ENCODE measurements at places on chromosomes 16 and 17.

GRCh38 chr17:81563861-81564586 is 11.9 kb upstream of the FAAP100 start:
- H3K27ac ChIP-seq, result no peak overlapping the region
- no peaks in the 10 kb centered on the region for H3K4me1 ChIP-seq
- no peak for DNase-seq

DNA sequence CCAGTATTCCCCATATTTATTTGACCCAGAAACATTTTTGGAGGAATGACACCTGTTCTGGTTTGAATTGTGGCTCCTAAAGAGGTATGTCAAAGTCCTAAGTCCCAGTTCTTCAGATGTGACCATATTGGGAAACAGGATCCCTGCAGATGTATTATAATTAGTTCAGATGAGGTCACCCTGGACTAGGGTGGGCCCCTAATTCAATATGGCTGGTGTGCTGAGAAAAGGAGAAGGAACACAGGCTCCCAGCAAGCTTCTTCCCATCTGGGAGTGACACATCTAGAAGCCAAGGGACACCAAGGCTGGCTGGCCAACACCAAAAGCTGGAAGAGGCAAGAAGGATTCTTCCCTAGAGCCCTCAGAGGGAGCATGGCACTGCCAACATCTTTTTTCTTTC is 3.8 kb upstream of the GCSH start:
- H3K36me3 ChIP-seq, result no peaks in the 10 kb centered on the region
- DNase-seq, result no peak
- peaks cover 6% of the 10 kb centered on the region for H3K4me1 ChIP-seq
- H3K27me3 ChIP-seq, result peaks cover 9% of the 10 kb centered on the region
- no peak overlapping the region for H3K4me3 ChIP-seq
- no peak overlapping the region for H3K27ac ChIP-seq

DNA sequence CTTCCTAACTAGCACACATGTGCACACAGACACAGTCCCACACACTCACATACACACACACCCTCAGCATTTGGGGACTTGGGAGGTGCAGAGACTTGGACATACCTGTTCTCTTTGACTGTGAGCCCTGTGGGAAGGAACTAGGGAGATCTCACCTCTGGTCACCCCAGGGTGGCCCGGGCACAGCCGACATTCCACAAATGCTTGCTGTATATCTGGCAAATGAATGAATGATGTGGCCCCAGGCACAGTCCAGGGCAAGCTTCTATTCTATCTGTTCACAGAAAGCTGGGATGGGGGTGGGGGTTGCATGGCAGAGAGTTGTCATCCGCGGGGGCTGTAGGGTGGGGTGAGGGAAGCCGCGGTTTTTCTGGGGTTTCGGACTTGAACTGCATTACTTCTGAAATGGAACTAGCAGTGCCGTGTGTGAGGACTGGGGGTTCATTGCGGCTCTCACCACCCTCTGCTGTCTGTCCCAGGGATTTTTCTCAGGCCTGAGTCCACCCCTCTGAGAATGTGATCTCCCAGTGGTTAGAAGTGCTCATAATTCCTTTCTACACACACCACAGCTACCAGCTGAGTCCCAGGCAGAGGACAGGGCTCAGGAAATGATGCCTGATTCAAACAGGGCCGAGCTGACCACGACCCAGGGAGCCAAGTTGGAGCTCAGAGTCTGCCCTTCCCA is 3.3 kb upstream of the RIPOR1 start:
- peaks cover 5% of the 10 kb centered on the region for H3K36me3 ChIP-seq
- DNase-seq, result no peak
- H3K4me3 ChIP-seq, result no peak overlapping the region
- no peak overlapping the region for H3K27ac ChIP-seq

DNA sequence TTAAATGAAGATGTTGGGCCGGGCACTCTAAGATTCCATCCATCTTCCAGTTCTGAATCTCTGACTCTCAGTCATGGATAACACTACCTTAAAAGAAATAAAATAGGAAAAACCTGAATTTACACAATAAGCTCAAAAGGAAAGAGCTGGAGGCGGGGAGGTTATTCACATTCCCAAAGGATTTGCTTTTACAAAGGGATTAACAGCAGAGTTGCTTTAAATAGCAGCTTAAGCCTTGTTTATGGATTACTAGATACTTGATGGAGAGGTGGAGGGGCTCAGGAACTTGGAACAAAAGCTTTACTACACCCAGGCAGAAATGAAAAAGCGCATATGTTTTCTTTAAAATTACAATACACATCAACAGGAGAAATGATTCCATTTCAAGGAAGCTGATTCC is 84.5 kb downstream of the XYLT1 start:
- no peaks in the 10 kb centered on the region for H3K36me3 ChIP-seq
- no peak for DNase-seq
- peaks cover 73% of the 10 kb centered on the region for H3K4me1 ChIP-seq
- H3K4me3 ChIP-seq, result no peak overlapping the region

- no peaks in the 10 kb centered on the region for H3K4me1 ChIP-seq
- H3K27ac ChIP-seq, result no peak overlapping the region
- H3K27me3 ChIP-seq, result peaks cover 19% of the 10 kb centered on the region
- DNase-seq, result no peak
- no peak overlapping the region for H3K4me3 ChIP-seq
- H3K36me3 ChIP-seq, result no peaks in the 10 kb centered on the region
These were observed 220.1 kb upstream of the GSE1 start for GRCh38 chr16:85392756-85393673.

DNA sequence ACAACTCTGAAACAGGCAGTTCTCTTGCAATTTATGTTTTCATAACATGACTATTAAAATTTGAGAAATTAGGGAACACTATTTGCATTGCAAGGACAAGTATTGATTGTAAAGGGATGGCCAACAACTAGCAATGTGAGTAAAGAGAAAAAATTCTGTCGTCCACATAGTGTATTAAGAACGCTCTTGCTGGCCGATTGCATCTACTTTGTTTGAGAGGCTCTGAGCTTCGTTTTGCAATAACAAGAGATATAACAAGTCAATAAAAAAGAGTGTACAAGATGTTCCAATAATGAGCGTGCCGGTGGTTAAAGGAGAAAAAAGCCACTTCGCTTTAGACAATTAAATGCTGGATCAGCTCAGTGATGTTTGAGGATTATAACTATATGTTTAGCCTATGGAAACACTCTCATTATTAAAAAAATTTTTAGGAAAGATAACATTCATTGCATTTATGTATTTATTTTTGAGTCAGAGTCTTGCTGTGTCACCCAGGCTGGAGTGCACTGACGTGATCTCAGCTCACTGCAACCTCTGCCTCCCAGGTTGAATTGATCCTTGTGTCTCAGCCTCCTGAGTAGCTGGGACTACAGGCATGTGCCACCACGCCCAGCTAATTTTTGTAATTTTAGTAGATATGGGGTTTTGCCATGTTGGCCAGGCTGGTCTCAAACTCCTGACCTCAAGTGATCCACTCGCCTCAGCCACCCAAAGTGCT is 19.2 kb upstream of the TOM1L1 start:
- H3K27ac ChIP-seq, result no peak overlapping the region
- no peak overlapping the region for H3K4me3 ChIP-seq
- DNase-seq, result no peak

- peaks cover 79% of the 10 kb centered on the region for H3K27me3 ChIP-seq
- H3K27ac ChIP-seq, result no peak overlapping the region
- DNase-seq, result no peak
- H3K36me3 ChIP-seq, result no peaks in the 10 kb centered on the region
These were observed 38.8 kb upstream of the HOXB13 start for GRCh38 chr17:48767263-48767774.

DNA sequence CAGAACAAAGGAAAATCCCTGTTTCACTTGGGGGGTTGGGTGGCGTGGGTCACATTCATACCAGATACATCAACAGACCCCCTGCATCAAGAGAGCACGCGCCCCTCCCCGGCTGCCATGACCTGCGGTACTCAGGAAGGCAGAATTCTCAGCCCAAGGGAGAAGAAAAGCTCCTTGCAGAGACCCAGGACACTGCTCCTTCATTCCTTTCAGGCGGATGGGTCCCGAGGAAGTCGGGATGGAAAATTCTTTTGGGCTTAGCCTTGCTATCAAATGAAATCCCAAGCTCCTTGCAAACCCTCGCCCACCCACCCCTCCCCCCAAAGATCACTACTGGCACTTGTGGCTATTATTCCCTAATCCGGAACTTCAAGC is 40.6 kb downstream of the HIC1 start:
- H3K4me3 ChIP-seq, result no peak overlapping the region
- H3K4me1 ChIP-seq, result peaks cover 11% of the 10 kb centered on the region
- DNase-seq, result no peak
- no peaks in the 10 kb centered on the region for H3K27me3 ChIP-seq
- peaks cover 7% of the 10 kb centered on the region for H3K36me3 ChIP-seq
- peak overlapping the region; percentile 61 for H3K27ac ChIP-seq

DNA sequence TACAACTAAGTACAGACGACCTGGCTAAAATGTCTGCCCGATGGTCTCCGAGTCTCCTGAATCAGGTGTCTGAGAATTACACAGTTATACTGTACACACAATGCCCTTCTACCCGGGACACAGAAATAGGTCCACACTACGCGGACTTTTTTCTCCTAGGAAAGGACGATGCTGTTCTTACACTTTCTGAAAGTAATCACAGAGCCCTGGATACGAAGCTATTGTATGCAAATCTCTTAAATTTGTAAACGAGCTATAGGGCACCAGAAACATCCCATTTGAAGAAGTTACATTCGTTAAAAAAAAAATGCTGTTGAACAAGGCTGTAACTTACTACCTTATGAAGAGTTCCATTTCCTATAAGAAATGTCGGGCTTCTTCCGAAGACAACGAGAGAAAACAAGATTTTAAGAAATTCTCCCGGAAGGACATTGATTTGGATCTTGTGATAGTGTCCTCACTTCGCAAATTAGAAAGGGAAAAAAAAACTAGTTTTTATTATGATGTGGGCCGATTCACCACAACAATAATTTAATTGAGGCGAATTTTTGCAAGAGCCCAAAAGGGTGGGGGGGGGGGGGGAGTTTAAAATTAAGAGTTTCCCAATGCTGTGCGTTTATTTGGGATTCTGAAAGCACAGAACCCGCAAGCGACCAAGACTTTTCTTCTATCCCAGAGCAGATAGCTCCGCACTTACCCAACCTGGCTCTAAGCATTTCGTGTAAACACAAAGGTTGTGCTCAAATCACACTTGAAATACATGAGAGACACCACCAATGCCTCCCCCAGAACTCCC is 1.5 kb upstream of the SOX9 start:
- H3K36me3 ChIP-seq, result peaks cover 2% of the 10 kb centered on the region
- H3K4me1 ChIP-seq, result peaks cover 11% of the 10 kb centered on the region
- H3K4me3 ChIP-seq, result no peak overlapping the region
- H3K27me3 ChIP-seq, result peaks cover 78% of the 10 kb centered on the region
- no peak overlapping the region for H3K27ac ChIP-seq

DNA sequence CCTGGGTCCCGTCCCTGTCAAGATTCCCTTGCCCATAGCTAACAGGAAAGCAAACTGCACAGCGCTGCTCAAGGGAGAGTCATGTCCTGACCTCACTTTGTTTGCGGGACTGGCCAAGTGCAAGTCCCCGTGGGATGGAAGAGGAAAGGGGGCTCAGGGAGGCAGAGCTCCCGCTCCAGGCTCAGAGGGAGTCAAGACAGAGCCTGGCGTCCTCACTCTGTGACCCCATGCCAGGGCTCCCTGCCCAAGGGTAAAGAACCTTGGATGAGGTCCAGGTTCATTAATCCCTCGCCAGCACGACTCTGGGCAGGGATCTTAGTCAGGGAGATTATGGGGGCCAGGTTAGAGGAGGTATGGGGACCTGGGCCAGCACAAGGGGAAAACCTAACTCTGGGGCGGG is 51.5 kb upstream of the CBX4 start:
- peaks cover 65% of the 10 kb centered on the region for H3K27me3 ChIP-seq
- H3K4me3 ChIP-seq, result no peak overlapping the region
- no peak for DNase-seq
- peaks cover 2% of the 10 kb centered on the region for H3K36me3 ChIP-seq
- no peaks in the 10 kb centered on the region for H3K4me1 ChIP-seq

GRCh38 chr17:63504261-63504660 is 18.9 kb upstream of the KCNH6 start:
- no peaks in the 10 kb centered on the region for H3K4me1 ChIP-seq
- no peak for DNase-seq
- no peak overlapping the region for H3K4me3 ChIP-seq
- H3K36me3 ChIP-seq, result peaks cover 3% of the 10 kb centered on the region

GRCh38 chr17:79654350-79654959 is 43.6 kb upstream of the RBFOX3 start:
- H3K36me3 ChIP-seq, result no peaks in the 10 kb centered on the region
- H3K27me3 ChIP-seq, result peaks cover 86% of the 10 kb centered on the region
- H3K4me3 ChIP-seq, result no peak overlapping the region
- H3K4me1 ChIP-seq, result peaks cover 8% of the 10 kb centered on the region
- H3K27ac ChIP-seq, result no peak overlapping the region

GRCh38 chr17:15891318-15891717 is 53.6 kb upstream of the ADORA2B start:
- no peak overlapping the region for H3K4me3 ChIP-seq
- H3K4me1 ChIP-seq, result peaks cover 16% of the 10 kb centered on the region
- H3K36me3 ChIP-seq, result peaks cover 3% of the 10 kb centered on the region
- no peak overlapping the region for H3K27ac ChIP-seq
- no peaks in the 10 kb centered on the region for H3K27me3 ChIP-seq

DNA sequence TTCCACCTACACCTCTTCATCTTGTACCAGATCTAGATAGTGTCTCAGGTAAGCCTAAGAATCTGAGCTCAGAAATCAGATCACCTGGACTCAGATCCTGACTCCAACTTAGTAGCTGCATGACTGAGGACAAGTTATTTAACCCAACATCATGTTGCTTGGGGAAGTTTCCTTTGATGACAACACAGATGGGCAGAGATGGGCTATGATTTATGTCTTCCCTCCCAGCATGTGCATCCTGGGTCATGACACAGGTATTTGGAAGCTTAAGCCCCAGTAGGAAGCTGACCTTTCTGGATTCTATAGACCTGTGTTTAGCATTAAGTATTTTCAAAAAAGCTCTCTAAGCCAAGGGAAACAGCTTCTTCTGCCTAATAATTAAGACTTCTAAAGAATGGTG is 12.4 kb upstream of the HEATR6 start:
- peaks cover 1% of the 10 kb centered on the region for H3K36me3 ChIP-seq
- no peaks in the 10 kb centered on the region for H3K4me1 ChIP-seq
- peaks cover 18% of the 10 kb centered on the region for H3K27me3 ChIP-seq
- H3K27ac ChIP-seq, result no peak overlapping the region
- no peak for DNase-seq

- no peaks in the 10 kb centered on the region for H3K36me3 ChIP-seq
- no peaks in the 10 kb centered on the region for H3K27me3 ChIP-seq
- no peak overlapping the region for H3K4me3 ChIP-seq
- DNase-seq, result peak; percentile 68
- no peak overlapping the region for H3K27ac ChIP-seq
These were observed 13.7 kb upstream of the MMP2 start for GRCh38 chr16:55465077-55465896.

GRCh38 chr16:79750311-79750710 is 149.8 kb upstream of the MAF start:
- no peaks in the 10 kb centered on the region for H3K4me1 ChIP-seq
- H3K27ac ChIP-seq, result no peak overlapping the region

GRCh38 chr17:41575336-41575735 is 3.5 kb upstream of the KRT9 start:
- DNase-seq, result no peak
- no peaks in the 10 kb centered on the region for H3K4me1 ChIP-seq
- no peaks in the 10 kb centered on the region for H3K36me3 ChIP-seq
- peaks cover 92% of the 10 kb centered on the region for H3K27me3 ChIP-seq
